Neural crest cell (in vitro differentiated cells): ENCODE measurements at places on chromosomes 5 and 9.

GRCh38 chr9:135547756-135548736 is 2.1 kb downstream of the OBP2A start:
- no peak for DNase-seq

DNA sequence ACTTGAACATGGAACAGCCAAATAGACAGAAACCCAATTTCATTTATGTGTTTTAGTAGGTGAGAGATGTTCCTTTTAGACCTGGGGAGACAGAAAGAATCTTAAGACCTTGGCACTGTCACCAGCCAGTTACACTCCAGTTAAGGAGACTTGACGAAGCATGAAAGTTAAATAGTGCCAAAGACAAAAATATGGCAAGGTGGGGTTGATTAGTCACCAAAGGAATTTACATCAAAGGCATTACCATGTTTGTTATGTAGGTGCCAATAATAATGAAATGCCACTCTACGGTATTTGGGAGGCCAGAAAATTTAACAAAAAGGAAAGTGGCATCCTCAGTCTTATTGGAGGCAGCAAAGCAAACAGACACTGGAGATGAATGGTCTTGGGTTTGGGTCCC is 9.2 kb upstream of the IL12B start:
- DNase-seq: no peak

DNA sequence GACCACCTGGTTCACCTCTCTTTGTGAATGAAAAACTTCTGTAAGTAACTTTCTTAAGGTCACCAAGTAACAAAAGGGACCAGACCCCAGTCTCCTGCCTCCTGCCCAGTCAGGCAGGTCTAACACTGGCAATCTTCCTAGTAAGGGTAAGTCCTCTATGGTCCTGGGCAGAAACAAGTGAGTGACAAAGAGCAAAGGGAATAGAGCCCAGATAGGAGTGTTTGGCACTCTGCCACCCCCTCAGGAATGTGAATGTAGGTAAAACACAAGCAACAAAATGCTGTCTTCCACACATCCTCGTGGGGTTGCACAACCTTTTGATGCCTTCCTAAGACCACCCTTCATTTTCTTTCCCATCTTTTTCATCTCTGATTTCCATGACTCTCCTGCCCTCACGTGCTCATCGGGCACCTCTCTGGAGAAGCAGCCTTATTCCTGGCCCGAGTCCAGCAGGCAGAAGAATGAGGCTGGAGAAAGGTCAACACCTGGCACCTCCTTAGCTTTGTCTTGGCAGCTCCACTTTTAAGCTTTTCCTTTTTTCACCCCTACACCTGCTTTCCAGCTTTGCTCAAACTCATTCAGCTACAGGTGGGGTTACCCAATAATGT is 90.2 kb upstream of the LHFPL2 start:
- DNase-seq: no peak

DNA sequence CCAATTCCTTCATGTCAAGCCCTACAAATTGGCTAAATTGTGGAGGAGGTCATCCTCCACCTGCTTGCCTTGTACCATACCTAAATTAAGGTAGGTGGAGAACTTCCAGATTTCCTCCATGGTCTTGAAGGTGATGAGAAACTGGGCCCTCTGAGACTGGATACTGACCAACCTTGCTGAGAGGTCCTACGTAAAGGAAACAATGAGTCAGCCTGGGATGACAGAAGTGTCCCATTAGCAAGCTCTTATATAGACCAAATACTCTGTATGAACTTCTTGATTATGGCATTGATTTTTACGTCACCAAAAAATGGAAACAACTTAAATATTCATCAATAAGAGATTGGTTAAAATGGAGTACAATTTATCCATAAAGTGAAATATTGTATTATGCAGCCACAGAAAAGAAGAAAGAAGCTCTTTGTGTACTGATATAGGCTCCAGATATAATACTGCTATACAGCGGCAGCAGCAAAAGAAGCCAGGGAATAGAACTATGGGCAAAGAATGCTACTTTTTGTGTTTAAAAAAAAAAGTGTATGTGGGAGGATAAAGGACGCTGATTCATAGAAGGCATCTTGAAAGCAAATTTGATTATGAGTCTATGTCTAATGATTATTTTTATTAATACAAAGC is 18.3 kb downstream of the SH3TC2 start:
- DNase-seq: no peak

- DNase-seq: no peak
These were observed 81.0 kb upstream of the HTR4 start for GRCh38 chr5:148735301-148735835.

GRCh38 chr5:13932561-13932960 is 11.9 kb downstream of the DNAH5 start:
- DNase-seq: no peak

DNA sequence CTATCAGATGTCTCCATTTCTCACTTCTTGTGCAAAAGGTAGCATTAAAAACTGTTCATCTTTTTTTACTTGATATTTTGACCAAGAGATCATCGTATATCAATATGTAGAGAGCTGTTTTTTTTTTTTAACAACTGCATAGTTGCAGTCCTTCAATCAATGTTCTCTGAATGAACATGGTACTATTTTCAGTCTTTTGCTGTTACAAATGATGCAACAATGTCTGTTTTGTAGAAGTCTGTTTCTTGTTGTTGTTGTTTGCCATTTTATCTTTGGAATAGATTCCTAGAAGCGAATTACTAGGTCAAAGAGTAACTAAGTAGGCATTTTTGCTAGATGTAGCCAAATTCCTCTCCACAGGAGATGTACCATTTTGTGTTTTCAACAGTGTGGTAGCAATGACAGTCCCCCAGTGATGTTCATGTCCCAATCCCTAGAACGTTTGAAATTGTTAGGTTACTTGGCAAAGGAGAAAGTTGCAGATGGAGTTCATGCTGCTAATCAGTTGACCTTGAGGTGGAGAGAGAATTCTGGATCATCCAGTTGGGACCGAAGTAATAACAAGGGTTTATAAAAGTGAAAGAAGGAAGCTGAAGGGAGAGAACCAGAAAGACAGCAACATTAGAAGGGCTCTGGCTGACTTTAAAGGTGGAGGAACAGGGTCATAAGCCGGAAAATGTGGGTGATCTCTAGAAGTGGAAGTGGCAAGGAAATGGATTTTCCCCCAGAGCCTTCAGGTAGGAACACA is 6.3 kb downstream of the MTREX start:
- DNase-seq: no peak

GRCh38 chr5:147415651-147416050 is 94.2 kb downstream of the DPYSL3 start:
- DNase-seq: no peak

DNA sequence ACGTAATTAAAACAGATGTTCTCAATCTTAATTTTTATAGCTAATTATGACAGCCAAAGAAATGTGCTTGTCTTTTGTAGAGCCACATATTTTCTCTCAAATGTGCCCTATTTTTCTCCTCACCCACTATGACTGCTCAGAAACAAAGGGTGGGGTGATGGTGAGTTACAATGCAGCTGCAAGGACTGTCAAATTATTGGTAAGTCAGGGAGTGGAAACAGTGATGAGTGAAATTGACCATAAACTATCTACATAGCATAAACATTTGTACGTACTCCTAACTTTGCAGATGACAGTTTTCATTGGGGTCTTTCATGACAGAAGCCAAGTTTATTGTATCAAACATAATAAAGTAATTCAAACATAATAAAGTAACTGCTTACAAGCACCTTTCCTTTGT is 215.9 kb downstream of the MCTP1 start:
- DNase-seq: no peak

- DNase-seq: no peak
These were observed 28.7 kb downstream of the DHX29 start for GRCh38 chr5:55278778-55279177.
